ENCODE measurements at places on chromosomes 2 and 18.

DNA sequence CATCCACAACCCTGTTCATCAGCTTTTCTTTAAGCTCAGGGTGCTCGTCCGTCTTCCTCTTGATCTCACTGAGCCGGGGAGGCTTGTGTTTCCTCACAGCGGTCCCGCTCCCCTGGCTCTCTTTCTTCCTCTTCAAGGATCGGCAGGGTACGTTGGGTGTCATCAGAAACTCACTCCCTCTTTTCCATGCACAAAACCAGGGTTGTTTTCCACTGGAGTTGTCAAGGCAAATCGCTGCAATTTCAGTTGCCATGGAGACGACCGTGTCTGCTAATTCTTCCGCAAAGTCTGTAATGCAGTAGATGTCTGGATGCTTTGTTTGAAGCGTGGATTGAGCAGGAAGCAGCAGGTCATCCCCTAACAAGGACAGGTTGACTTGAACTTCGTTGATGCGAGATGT lies 146.4 kb downstream of the DAW1 start:
- no peaks in the 10 kb centered on the region for H3K36me3 ChIP-seq
- no peak for DNase-seq

DNA sequence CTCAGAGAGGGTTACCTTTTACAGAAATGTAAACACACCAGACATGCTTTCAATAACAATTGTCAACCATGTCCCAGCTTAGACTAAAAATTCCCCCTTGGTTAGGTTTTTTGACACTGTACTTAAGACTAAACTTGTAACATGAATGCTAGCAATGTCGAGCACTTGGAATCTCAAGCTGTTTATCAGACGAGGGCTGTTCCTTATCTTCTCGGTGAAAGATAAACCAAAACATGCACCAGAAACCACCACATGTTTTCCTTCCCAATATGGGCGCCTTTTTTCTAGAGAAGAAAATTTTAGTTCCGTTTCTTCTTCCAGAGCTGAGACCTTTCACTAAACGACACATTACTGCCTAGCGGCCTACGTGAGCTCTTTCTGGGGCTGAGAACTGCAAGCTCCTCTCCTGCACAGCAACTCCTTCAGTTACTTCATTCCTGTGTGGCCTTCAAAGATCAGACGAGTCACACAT lies 42.4 kb upstream of the ACKR3 start:
- H3K36me3 ChIP-seq, result no peaks in the 10 kb centered on the region
- DNase-seq, result no peak
- H3K4me1 ChIP-seq, result no peaks in the 10 kb centered on the region
- H3K27me3 ChIP-seq, result no peaks in the 10 kb centered on the region
- no peak overlapping the region for H3K27ac ChIP-seq
- no peak overlapping the region for H3K4me3 ChIP-seq

GRCh38 chr2:237393523-237393922 lies 20.4 kb downstream of the COL6A3 start:
- no peak overlapping the region for H3K4me3 ChIP-seq
- no peak overlapping the region for H3K27ac ChIP-seq
- no peaks in the 10 kb centered on the region for H3K4me1 ChIP-seq
- H3K36me3 ChIP-seq, result peaks cover 4% of the 10 kb centered on the region
- no peak for DNase-seq

DNA sequence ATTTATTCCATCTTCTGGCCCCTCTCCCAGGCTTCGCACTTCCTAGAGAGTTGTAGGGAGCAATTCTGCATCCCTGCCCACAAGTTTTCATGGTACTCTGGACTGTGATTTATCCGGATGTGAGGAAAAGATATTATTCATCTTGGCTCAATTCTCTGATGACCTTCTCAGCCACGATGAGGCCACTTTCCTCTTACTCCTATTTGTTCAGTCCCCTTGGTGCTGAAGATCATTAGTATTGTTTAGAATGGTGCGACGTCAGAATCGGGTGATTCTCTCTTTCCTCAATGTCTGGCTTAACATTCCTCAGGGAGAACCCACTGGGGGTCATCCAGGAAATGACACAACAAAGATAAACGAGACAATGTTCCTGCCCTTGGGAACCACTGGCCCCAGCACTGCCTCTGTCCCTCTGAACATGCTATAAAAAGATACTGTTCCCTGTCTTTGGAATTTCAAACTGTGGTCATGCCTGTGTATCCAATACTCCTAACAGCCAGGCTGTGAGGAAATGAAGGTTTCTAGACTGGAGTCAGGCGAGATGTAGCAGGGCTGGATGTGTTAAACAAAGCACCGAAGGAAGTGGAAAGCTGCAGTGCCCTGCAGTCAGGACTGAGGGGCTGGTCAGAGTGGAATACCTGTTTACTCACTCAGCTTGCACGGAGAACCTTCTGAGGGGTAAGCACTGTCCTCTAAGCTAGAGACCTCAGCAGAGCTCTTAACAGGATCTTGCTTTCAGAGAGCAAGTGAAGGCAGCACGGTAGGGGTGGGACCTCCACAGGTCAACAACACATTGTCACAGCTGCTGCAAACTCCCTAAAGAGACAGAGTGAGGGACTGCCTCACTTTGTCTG lies 12.9 kb upstream of the GLI2 start:
- no peaks in the 10 kb centered on the region for H3K4me1 ChIP-seq
- peak; percentile 37 for DNase-seq
- H3K36me3 ChIP-seq, result no peaks in the 10 kb centered on the region
- H3K27me3 ChIP-seq, result no peaks in the 10 kb centered on the region

DNA sequence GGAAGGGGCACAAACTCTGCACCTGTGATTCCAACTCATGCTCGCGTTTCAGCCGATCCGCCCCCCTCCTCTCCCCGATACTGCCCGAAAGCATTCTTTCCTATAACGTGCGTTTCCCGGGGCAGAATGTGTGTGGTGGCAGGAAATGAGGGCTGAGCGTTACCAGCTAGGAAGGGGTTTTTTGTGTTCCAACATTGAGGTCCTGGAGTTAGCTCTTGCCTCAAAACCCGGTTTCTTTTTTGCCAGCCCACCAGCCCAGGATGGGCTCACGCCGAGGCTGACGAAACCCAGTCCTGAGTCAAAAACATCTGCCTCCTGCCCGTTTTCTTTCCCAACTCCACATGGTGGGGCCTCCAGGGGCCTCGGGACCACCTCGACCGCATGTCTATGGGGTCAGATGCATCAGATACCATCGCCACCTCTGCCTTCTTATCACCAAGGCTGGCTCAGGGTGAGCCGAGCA lies 113.7 kb upstream of the COPS8 start:
- no peaks in the 10 kb centered on the region for H3K36me3 ChIP-seq
- H3K4me1 ChIP-seq, result peaks cover 23% of the 10 kb centered on the region
- H3K4me3 ChIP-seq, result no peak overlapping the region
- H3K27ac ChIP-seq, result peak overlapping the region; percentile 39
- H3K27me3 ChIP-seq, result peaks cover 10% of the 10 kb centered on the region

DNA sequence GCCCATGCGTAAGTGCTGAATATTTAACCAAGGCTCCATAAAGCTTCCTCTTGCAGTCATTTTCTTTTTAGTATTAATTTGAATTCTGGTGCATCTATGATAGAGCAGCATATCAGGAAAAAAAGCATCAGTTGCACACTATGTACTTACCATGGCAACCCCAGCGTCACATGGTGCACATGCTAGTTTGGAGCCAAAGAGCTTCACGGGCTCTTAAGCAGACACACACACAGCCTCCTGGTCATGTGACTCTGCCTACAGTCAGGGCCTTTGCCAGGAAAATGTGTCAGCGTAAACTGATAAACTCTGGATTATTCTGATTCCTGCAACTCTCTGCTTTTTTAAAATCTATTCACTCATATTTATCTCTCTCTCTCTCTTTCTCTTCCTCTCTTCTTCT lies 30.2 kb downstream of the NYAP2 start:
- no peak overlapping the region for H3K4me3 ChIP-seq
- no peaks in the 10 kb centered on the region for H3K27me3 ChIP-seq
- no peaks in the 10 kb centered on the region for H3K4me1 ChIP-seq
- no peaks in the 10 kb centered on the region for H3K36me3 ChIP-seq

DNA sequence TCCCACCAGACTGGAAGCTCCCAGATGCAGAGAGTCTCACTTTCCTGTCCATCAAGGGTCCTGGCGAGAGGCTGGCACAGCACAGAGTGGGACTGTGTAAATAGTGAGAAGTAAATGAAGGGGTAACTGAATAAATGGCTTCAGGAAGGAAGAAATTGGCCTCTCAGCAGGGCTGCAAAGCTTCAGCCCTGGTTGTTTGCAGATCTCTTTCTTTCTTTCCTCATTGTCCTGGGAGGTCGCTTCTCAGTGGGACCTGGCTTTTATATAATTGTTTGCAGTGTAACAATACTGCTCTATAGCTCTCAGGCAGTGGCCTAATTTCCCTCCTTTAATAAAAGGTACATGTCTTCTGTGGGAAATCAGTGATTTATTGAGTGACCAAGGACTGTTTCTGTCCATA lies 74.9 kb upstream of the GPR45 start:
- no peaks in the 10 kb centered on the region for H3K4me1 ChIP-seq
- H3K27ac ChIP-seq, result no peak overlapping the region
- no peaks in the 10 kb centered on the region for H3K36me3 ChIP-seq
- no peak overlapping the region for H3K4me3 ChIP-seq
- DNase-seq, result no peak

DNA sequence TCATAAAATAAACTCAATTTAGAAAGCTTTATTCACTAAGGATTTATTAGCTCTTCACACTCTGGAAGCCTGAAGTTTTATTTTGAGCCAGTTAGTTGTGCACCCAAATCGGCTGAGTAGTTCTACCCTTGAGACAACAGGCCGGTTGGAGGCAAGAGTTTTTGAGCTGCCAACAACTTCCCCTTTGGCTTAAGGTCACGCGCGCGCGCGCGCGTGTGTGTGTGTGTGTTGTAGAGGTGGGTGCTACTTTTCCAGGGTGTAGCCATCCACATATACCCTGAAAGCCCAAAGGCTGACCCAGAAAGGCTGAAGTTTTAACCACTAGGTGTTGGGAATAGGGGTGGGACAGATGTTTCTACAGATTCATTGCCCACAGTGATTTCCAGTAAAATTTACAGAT lies 150.2 kb upstream of the LHCGR start:
- H3K27me3 ChIP-seq, result no peaks in the 10 kb centered on the region
- peaks cover 6% of the 10 kb centered on the region for H3K4me1 ChIP-seq
- H3K4me3 ChIP-seq, result no peak overlapping the region
- H3K36me3 ChIP-seq, result no peaks in the 10 kb centered on the region

GRCh38 chr18:52992041-52992440 lies 652.0 kb downstream of the DCC start:
- no peaks in the 10 kb centered on the region for H3K36me3 ChIP-seq
- H3K4me1 ChIP-seq, result no peaks in the 10 kb centered on the region
- H3K27me3 ChIP-seq, result no peaks in the 10 kb centered on the region
- no peak overlapping the region for H3K27ac ChIP-seq

GRCh38 chr2:101119431-101119830 lies 31.8 kb downstream of the TBC1D8 start:
- no peak for DNase-seq
- H3K4me3 ChIP-seq, result no peak overlapping the region
- no peaks in the 10 kb centered on the region for H3K36me3 ChIP-seq
- H3K27me3 ChIP-seq, result no peaks in the 10 kb centered on the region
- peak overlapping the region; percentile 86 for H3K27ac ChIP-seq

DNA sequence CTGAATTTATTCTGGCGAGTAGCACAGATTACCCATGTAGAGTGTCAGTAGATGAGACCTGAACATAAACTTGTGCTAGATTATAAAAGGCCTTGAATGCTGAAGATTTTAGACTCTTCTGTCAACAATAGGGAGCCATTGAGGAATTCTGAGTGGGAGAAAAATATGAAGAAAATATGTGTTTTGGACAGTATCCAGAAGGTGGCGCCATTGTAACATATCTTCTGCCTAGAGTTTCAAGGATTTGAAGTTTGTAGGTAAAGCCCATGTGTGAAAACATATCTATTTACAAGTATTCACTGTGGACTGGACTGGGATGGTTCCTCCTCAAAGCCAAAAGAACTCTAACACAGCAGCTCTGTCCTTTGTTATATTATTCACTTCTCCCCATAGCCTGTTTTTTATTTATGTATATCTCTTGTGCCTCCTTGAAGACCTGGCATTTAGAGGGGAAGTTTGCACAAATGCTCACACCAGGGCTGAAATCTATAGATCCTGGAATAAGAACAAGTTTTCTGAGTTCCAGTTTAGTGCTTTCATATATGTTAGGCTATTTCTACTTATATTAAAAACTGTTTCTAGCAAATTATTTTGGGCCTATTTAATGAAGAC lies 124.9 kb downstream of the RDH14 start:
- H3K36me3 ChIP-seq, result no peaks in the 10 kb centered on the region
- H3K4me3 ChIP-seq, result no peak overlapping the region
- peak overlapping the region; percentile 8 for H3K27ac ChIP-seq

- no peak overlapping the region for H3K27ac ChIP-seq
- no peaks in the 10 kb centered on the region for H3K27me3 ChIP-seq
- H3K4me3 ChIP-seq, result no peak overlapping the region
- H3K4me1 ChIP-seq, result no peaks in the 10 kb centered on the region
- no peak for DNase-seq
These were observed 322.1 kb upstream of the THUMPD2 start for GRCh38 chr2:40101131-40101575.

DNA sequence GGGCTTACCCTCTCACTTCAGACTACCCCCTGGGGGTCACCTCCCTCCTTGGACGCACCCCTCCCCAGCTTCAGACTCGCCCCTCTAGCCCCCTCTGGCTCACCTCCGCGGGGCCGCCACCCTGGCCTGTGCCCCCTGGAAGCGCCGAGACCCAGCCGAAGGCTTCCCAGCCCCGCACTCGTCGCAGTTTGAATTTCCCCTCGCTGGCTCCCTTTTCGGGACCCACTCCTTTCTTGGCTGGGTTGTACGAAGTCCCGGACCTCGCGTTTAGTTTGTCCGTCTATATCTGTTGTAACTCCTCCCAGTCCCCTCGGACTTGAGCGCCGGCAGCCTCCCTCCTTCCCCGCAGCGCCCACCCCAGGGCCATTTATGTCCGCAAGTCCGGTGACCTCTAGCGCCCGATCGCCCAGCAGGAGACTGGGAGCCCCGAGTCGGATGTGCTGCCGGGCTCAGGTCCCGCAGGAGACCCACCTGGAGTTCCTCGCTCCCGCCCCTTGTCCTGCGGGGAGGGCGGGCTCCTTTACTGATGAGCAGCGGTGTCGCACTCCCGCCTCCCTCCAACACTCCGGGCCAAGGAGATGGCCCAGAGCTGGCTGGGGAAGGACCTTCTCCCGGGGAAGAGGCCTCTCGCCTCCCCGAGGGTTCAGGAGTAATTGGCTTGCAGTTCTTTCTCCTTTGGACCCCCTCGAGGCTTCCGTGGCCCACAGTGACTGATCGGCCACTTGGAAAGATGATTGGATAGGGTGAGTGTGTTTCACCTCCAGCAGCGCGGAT lies 692 bp upstream of the RAX start:
- H3K4me3 ChIP-seq, result peak overlapping the region; percentile 47
- H3K4me1 ChIP-seq, result peaks cover 27% of the 10 kb centered on the region
- no peak for DNase-seq

GRCh38 chr2:222672068-222672401 lies 577 bp downstream of the MOGAT1 start:
- H3K4me1 ChIP-seq, result peaks cover 14% of the 10 kb centered on the region
- H3K4me3 ChIP-seq, result peak overlapping the region; percentile 46
- DNase-seq, result no peak

- no peak overlapping the region for H3K4me3 ChIP-seq
- H3K27me3 ChIP-seq, result no peaks in the 10 kb centered on the region
- no peak overlapping the region for H3K27ac ChIP-seq
- DNase-seq, result no peak
- H3K4me1 ChIP-seq, result peaks cover 24% of the 10 kb centered on the region
These were observed 13.0 kb downstream of the ANTXR1 start for GRCh38 chr2:69026026-69026425.
